ENCODE measurements at places on chromosomes 6 and 20. TPM values are rescaled to one million over a fixed set of nuclear protein-coding genes. Genes with fewer than 3 reads are reported as not detected.

Gene CNKSR3
- total RNA-seq: 23.9 TPM

Gene KCNS1
- 2.0 TPM for total RNA-seq

Gene FKBP5
- total RNA-seq: 184 TPM

Gene RAD21L1
- not detected for total RNA-seq

DNA sequence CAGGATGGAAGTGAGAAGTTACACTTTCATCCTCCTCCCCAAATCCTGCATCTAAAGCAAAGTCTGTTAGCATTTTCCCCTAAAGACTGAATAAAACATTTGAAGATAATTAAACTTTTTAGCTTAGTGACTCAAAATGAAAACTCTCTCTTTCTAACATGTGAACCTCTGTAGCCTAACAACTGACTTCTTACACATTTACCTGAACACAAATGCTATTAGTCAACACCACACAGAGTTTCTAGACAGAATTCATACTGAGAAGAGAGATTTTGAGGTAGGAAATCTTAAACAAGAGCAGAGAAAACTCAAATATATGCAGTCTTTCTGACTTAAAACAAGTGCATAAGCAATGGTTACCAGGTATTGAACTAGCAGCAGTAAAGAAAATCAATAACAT lies 149.9 kb upstream of the SMLR1 start:
- H3K4me3 ChIP-seq: no peak overlapping the region
- no peaks in the 10 kb centered on the region for H3K36me3 ChIP-seq
- no peak overlapping the region for H3K27ac ChIP-seq
- no peak for DNase-seq
- H3K27me3 ChIP-seq: no peaks in the 10 kb centered on the region

DNA sequence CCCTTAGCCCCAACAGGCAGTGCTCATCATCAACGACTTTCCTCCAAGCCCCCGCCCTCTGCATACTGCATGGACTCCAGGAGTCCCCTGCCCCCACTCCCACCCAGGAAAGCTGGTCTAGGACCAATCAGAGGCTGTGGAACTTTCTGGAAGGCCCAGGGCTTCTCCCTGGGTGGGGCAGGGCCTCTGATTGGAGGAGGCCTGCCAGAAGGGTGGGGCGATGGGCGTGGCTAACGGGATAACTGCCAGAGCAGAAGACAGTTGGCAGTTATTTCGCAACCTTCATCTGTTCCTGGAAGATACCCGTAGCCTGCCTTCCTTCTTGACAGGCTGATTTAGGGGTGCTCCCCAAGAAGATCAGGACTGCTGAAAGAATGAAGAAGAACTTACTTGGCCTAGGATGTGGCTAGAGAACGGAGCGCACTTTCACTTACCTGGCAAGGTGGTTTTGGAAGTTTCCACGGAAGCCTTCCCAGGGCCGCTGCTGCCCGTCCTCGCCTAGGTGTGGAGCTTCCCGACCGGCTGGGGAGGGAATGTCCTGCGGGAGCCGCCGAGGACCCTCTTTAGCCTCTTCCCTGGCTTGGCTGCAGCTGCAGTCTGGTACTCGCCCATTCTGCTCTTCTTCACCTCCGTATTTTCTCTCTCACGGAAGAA lies 209.0 kb downstream of the LRFN2 start:
- no peak for DNase-seq
- no peaks in the 10 kb centered on the region for H3K36me3 ChIP-seq
- H3K27me3 ChIP-seq: no peaks in the 10 kb centered on the region
- no peak overlapping the region for H3K27ac ChIP-seq
- H3K4me3 ChIP-seq: no peak overlapping the region

GRCh38 chr20:50837532-50838321 lies 42.9 kb downstream of the BCAS4 start:
- H3K4me1 ChIP-seq: peaks cover 3% of the 10 kb centered on the region
- peak; percentile 55 for DNase-seq
- no peaks in the 10 kb centered on the region for H3K27me3 ChIP-seq
- no peak overlapping the region for H3K27ac ChIP-seq
- H3K4me3 ChIP-seq: no peak overlapping the region

- H3K4me1 ChIP-seq: no peaks in the 10 kb centered on the region
- H3K27me3 ChIP-seq: no peaks in the 10 kb centered on the region
- H3K4me3 ChIP-seq: no peak overlapping the region
- no peak overlapping the region for H3K27ac ChIP-seq
- DNase-seq: no peak
- H3K36me3 ChIP-seq: no peaks in the 10 kb centered on the region
Measured at GRCh38 chr6:134495890-134496248, 178.0 kb upstream of the SGK1 start.

DNA sequence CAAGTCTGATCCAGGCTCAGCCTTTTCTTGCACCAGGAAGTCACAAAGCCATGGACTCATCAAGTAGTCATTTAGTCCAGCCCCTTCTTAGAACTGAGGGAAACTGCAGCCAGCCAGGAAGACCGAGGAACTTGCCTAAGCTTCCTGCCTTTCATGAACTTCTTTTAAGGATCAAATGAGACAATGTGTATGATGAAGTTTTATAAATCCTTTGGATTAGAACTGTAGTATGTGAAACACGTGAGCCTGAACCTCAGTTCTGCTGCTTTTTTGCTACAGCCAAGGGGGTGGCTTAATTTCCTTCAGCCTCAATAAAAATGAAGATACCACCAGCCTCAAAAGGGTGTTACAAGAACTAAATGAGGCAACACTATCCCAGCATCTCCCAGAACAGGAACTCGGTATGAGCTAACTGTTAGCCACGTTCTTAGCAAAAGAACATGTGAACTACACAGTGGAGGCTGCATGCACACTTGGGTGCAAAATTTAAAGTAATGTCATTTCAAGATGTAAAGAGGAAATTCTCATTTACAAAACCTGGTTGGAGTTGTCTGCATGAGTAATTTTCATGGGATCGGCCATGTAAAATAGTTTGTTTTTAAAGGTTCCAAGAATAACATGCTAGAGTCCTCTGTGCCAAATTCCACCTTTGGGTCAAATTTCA lies 76.0 kb upstream of the TBC1D7 start:
- no peaks in the 10 kb centered on the region for H3K27me3 ChIP-seq
- H3K36me3 ChIP-seq: no peaks in the 10 kb centered on the region
- peaks cover 40% of the 10 kb centered on the region for H3K4me1 ChIP-seq
- H3K27ac ChIP-seq: peak overlapping the region; percentile 81

Gene FGD2
- 76.7 TPM for total RNA-seq

DNA sequence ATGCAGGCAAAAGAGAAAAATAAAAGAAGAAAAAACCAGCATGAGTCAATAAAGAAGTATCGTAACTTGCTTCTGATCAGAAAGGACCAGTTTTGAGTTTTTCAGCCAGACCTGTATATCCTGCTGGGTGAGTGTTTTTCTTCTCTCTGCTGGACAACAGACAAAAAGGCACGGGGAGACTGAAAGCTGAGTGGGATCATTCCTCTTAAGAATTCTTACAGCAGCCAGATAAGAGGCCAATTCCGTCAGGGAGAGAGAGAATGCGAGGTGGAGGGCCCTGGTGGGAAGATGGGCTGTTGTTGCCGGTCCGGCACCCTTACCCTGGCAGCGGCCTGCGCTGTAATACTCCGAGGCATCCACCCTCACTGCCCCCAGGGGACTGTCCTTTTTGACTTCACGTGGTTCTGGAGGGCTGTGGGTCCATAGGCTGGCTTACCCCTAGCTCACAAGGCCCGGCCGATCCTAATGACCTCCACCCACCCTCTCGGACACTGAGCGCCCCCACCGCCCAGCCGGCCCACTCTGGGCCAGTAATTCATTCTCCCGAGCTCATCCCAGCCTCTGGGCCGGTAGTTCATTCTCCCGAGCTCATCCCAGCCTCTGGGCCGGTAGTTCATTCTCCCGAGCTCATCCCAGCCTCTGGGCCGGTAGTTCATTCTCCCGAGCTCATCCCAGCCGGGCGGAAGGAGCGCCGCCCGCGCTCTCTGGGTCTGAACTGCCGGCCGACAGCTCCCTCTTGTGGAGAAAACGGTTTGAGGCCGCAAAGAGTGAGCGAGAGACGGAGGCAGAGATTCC lies 118.3 kb upstream of the SIRPA start:
- peak; percentile 94 for DNase-seq
- H3K4me3 ChIP-seq: peak overlapping the region; percentile 70
- H3K27ac ChIP-seq: peak overlapping the region; percentile 17
- H3K4me1 ChIP-seq: peaks cover 5% of the 10 kb centered on the region

Gene SLC16A10
- 10.5 TPM for total RNA-seq

GRCh38 chr6:41682056-41682477 lies 43.8 kb downstream of the MDFI start:
- H3K4me3 ChIP-seq: no peak overlapping the region
- H3K36me3 ChIP-seq: no peaks in the 10 kb centered on the region
- no peak overlapping the region for H3K27ac ChIP-seq

Gene KHDRBS2
- total RNA-seq: 43.9 TPM

- no peak overlapping the region for H3K27ac ChIP-seq
Measured at GRCh38 chr6:147078602-147079001, 125.6 kb upstream of the STXBP5 start.

GRCh38 chr6:160015778-160016684 lies 47.1 kb downstream of the IGF2R start:
- H3K4me3 ChIP-seq: no peak overlapping the region
- no peak overlapping the region for H3K27ac ChIP-seq
- H3K36me3 ChIP-seq: peaks cover 2% of the 10 kb centered on the region
- DNase-seq: no peak
- H3K4me1 ChIP-seq: no peaks in the 10 kb centered on the region
- H3K27me3 ChIP-seq: no peaks in the 10 kb centered on the region

DNA sequence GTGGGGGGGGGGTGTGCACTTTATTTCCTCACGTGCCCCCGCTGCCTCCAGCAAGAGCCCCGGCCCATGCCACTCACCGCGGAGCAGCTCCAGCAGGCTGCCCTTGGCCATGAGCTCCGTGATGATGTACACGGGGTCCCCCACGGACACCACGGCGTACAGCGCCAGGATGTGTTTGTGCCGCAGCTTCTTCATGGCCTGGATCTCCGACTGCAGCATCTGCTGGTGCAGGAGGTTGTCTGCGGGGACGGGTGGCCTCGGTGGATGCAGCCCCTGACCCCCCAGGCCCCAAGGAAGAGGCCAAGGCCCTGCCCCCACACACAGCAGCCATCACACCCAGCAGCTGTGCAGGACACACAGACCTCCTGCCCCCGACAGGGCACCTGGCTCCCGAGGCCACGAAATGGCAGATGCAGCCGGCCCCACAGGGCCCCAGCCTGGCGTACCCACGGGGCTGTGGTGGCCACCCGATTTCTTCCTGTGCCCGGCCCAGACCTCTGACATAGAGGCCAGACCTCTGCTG lies 4.7 kb downstream of the PTK6 start:
- H3K36me3 ChIP-seq: no peaks in the 10 kb centered on the region
- H3K27me3 ChIP-seq: peaks cover 10% of the 10 kb centered on the region
- no peak overlapping the region for H3K27ac ChIP-seq
- peaks cover 11% of the 10 kb centered on the region for H3K4me1 ChIP-seq
- no peak overlapping the region for H3K4me3 ChIP-seq

Gene TMC2
- not detected for total RNA-seq

DNA sequence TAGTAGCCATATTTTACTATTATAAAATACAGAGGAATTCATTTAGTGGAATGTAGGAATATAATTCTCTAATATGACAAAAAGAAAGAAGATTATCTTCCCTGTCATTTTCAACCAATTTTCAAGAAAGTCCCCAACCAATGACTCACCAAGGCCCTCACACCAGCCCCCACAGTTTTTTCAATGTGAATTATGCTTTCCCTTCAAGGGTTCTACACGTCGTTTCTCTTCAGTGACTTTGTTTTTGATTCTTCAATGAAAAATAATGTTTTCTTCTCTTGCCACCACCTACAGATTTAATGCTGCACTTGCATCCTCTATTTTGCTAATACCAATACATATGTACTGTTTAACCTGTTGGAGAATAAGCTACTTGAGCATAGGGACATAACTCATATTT lies 841.3 kb downstream of the PHF3 start:
- no peak overlapping the region for H3K4me3 ChIP-seq
- no peaks in the 10 kb centered on the region for H3K36me3 ChIP-seq
- H3K4me1 ChIP-seq: no peaks in the 10 kb centered on the region
- no peak overlapping the region for H3K27ac ChIP-seq
- H3K27me3 ChIP-seq: no peaks in the 10 kb centered on the region

DNA sequence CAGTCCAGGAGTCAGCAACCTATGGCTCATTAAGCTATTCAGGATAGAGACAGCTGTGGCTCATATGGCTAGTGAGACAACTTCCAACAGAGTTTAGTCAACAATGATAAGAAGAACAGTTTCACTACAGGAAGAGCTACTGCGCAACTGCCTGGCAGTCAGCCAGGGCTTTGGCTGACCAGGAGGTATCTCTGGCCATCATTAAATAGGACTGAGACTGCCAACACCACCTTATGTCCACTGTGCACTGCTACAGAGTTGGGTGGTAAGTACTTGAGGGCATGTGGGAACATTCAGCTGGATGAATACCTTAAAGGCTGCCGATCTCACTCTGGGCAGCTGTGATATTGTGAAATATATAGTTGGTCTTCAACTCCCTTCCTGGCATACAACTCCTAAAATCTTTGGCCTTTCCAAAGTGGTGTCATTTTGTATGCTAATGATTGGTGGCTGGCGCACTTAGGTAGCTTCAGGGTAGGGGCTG lies 52.2 kb upstream of the FAM83C start:
- peaks cover 17% of the 10 kb centered on the region for H3K36me3 ChIP-seq
- DNase-seq: peak; percentile 54
- H3K27ac ChIP-seq: no peak overlapping the region
- H3K4me1 ChIP-seq: no peaks in the 10 kb centered on the region
- H3K4me3 ChIP-seq: no peak overlapping the region
